Progenitor cell of endocrine pancreas (in vitro differentiated cells): ENCODE measurements at places on chromosomes 5 and 9. TPM values are rescaled to one million over a fixed set of nuclear protein-coding genes. Genes with fewer than 3 reads are reported as not detected.

TUSC1 gene
- total RNA-seq, result 0.51 and 0.53 TPM in 2 replicates

QRFP gene
- total RNA-seq, result not detected in 2 replicates

IL5 gene
- not detected in 2 replicates for total RNA-seq

F12 gene
- 4.0 and 4.7 TPM in 2 replicates for total RNA-seq

SLC4A9 gene
- 0.31 and 0.58 TPM in 2 replicates for total RNA-seq

NAIF1 gene
- total RNA-seq, result 9.6 and 10.8 TPM in 2 replicates

SPATA24 gene
- 13.9 and 14.0 TPM in 2 replicates for total RNA-seq

LMX1B gene
- total RNA-seq, result 9.1 and 11.0 TPM in 2 replicates

ANKRD34B gene
- total RNA-seq, result 0.17 and 0.20 TPM in 2 replicates

IFNB1 gene
- total RNA-seq, result not detected in 2 replicates

ADAMTS12 gene
- total RNA-seq, result 5.2 and 7.8 TPM in 2 replicates

DNA sequence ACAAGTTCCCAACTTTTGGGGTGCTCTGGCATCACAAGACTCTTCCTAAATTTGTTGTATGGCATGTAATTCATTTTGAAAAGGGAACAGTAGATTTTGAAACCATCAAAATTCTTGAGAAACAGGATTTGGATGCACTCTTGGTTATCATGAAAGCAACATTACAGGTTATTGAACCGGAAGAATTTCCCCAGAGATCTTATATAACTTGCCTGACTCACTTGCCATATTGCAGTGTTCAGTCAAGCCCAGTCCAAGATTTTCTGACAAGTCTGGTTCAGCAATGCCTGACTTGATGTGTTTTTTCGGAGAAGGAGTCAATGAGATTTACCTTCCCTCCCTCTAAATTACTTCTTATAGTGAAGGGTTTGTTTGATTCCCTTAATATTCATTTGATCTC is 32.0 kb downstream of the SMIM15 start:
- DNase-seq, result no peak

DNA sequence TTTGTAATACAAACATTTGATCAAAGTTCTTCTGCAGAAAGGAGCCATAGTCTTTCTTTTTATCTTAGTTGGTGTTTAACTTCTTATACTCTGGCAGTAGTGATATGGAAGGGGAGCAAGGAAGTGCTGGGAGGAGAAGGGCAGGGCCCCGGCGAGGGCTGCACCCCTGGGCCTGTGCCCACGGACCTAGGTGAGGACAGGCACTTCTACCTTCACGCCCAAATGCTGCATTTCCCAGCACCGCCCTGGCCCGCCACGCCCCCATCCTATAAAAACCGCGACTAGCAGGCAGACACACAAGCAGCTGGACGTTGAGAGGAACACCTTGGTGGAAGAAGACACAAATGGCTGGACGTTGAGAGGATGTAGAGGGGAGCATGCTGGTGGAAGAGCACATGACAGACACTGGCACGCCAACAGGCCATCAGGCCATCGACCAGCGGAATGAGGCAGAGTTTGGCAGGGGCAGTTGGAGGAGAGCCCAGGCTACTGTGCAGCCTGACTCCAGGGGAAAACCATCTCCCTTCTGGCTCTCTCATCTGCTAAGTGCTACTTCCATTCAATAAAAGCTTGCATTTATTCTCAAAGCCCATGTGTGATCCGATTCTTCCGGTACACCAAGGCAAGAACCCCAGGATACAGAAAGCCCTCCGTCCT is 81.5 kb upstream of the C9orf72 start:
- no peak for DNase-seq

DNA sequence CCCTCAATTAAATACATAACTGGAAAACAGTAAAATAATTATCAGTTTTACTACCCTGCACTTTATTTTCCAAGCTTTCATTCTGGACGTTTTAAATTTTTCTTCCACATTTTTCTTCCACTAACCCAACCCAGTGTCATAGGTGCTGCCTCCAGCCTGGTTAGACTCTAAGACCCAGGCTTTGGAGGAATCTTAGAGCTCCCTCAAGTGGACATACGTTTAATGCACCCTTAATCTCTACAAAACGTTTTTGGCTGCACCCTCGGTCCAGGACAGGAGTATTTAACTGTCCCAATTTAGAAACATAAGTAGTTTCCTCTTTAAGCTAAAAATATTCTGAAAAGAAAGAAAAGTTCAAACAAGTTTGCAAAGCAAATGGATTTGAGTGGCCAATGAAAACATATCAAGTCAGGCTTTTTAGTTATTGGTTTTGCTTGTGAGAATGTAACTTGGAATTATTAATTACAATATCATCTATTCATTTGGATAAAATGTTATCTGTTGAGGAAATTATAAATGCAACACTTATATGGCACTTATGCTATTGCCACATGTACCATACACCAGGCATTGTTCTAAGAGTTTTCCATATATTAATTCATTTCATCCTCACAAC is 38.9 kb downstream of the CDH6 start:
- no peak for DNase-seq

DNA sequence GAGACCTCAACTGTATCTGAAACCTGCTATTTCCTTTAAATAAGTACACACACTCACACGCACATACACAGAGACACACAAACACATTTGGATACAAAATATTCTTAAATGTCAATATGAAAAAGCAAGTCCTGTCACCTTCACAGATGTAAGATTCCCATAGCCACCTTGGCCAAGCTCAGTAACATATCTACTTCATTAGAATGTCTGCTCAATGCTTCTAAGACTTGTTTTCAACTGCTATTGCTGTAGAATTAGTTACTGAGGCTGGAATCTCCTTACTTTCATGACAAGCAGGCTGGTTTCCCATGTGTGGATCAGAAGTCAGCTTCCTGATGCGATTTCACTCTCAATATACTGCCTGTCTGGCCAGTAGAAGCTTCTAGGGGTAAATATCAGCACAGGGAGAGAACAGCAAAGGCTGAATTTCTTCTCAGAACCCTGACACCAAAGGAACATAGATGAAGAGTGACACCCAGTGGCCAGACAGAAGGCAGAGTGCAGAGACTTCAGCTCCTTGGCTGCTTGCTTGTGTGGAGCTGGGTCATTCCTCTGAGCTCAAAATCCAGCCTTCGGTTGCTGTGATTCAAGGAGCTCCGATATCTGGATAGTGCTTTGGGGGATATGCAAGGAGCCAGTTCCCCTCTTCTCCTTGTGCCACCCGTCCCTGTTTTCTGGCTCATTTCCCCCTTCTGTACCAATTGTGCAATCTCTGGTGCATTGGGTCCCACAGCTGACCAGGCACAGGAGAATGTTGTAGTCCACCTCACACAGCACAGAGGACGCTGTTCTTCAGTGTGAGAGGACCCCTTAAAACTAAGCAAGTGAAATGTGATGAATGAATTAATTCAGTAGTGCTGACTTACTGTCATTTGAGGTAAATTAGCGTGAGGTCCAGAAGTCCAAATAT is 26.6 kb upstream of the ABLIM3 start:
- peak; percentile 31 for DNase-seq

DNA sequence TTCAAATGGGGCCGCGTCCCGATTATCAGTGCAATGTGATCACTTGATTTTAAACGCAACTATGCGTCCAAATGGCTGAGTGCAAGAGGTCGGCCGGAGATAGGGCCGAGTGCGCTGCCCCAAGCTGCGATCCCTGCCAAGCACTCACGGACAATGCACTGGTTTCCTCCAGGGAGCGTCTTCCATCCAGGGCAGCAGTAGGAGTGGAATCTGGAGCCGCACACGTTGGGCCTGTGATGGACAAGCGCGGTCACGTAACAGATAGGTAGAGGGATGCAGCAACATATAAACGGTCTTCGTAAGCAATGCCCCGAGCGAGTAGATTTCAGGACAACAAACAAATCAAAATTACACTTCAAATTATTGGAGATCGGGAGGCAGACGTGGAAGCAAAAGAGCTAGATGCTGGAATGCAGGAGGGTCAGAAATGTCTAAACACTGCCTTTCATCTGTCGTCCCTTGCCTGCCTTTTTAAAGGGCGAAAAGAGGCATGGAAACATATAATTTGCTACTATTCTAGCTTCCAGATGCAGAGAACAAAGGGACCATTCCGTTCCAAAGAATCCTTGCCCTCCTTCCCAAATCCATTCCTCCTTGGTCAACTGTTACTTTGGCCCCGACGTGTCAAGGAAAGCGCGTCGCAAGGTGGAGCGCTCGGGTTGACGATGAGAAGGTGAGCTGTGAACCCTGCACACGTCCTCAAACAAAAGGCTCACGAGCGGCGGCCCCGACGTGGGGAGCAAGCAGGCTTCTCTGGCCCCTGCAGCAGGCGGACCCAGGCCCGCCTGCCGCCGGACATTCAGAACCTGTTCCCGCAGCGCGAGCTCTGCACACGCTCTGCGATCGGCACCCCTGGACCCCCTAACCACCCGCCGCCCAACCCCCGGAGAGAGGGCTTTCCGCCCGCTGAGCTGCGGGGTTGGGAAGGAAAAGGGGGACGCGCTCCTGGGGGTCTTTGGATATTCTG is 1.5 kb downstream of the FBN2 start:
- no peak for DNase-seq

GRCh38 chr9:6788162-6789016 is 30.6 kb downstream of the KDM4C start:
- no peak for DNase-seq

- no peak for DNase-seq
These were observed 22.0 kb downstream of the SNX30 start for GRCh38 chr9:112772551-112772950.

GRCh38 chr9:15104826-15105420 is 194.7 kb upstream of the FREM1 start:
- no peak for DNase-seq

DNA sequence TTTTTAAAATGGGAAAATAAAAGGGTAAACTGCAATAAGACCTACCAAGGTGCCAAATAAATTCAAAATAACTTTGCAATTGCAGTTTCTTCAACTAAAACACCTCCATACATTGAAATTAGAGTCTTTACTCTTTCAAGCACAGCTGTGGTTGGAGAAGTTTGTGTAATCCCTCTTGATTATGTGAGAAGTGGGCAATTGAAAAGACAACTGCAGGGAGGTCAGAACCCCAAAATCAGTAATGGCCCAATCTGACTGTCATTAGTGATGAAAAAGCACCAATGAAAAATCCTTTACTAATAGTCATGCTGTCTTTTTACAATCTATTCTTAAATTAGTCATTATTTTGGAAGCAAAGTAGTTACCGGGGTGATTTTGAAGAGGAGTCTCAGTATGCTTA is 116.7 kb upstream of the RGMB start:
- no peak for DNase-seq

- DNase-seq, result no peak
These were observed 155.5 kb downstream of the PDE4D start for GRCh38 chr5:59738024-59738423.

- no peak for DNase-seq
These were observed 118.0 kb downstream of the ESM1 start for GRCh38 chr5:54867310-54867944.
